ENCODE measurements at places on chromosomes 7 and 10.

DNA sequence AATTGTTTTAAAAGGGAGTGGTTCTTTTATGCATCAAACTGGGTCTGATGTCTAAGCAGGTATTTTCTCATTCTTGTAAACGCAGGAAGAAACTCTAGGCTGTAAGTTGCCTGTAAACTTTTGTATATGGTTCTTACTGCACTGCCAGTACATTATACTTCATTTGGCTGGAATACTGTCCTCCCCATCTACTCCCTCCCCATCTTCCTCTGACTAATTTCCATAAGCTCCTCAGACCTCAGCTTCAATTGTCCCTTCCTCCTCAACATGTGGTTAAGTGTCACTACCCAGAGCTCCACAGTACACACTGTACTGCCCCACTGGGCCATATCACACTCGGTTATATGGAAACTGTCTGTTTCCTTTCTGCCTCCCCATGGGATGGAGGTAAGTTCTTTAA, 161.4 kb upstream of the MDFIC start:
- DNase-seq, result no peak

GRCh38 chr10:42958142-42958868, 118.6 kb upstream of the RET start:
- no peak for DNase-seq

- peak; percentile 96 for DNase-seq
These were observed 346.6 kb upstream of the KLF6 start for GRCh38 chr10:4131407-4132215.

DNA sequence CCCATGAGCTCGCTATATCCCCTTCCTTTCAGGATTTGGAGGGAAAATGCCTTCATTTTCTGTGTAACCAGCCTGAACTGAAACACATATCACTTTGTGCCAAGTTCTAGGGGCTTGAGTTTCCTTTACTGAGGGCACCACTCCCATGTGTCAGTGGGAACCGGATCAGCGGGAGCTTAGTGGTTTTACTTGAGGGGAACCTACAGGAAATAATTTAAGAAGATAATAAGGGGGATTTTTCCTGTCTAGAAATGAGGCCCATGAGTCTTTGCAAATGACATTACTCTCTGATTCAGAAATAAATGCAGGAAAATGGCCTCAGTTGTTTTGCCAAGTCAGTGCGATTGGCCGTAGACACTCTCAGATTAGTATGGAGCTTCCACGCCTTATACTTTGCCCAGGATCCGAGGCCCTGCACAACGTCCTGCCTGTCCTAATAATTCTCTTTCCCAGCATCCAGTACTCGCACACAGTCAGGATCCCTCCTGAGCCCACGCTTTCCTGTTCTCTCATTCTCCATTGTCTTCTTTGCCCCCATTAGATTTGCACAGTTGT, 86.4 kb upstream of the LYZL1 start:
- DNase-seq, result no peak

DNA sequence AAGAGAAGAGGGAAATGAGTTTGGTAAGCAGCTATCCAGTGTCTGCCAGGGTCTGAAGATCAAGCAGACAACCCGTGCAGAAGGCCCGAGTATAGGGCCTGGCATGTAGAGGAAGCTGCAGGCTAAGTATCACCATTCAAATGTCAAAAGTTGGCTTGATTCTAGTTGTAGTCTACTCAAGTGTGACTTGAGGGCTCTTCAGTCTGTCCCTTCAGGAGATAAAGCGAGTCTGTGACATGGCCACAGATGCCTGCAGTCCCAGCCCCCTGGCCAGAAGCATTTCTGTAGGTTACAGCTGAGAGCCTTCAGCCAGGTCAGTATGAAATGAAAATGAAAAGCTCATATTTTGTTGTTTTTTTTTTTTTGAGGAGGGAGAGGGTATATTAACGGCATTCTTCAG, 97.8 kb upstream of the EEPD1 start:
- no peak for DNase-seq

GRCh38 chr7:113120647-113121046, 2.3 kb upstream of the SMIM30 start:
- DNase-seq, result peak; percentile 24

GRCh38 chr10:122263971-122264370, 7.1 kb upstream of the BTBD16 start:
- peak; percentile 96 for DNase-seq

DNA sequence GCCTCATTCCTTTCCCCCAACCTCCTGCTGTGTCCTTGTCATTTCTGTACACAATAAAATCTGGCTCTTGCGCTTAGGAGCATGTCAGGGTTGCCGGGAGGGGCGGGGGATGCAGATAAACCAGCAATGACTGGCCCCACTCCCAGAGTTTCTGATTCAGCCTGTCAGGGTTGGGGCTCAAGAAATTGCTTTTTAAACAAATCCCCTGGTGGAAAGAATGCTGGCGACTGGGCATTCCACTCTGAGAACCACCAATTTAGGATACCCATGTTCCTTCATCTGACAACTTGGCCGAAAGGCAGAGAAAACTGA, 376.4 kb downstream of the TCERG1L start:
- no peak for DNase-seq

- DNase-seq, result no peak
These were observed 461.1 kb downstream of the HTR7 start for GRCh38 chr10:90396721-90397120.

DNA sequence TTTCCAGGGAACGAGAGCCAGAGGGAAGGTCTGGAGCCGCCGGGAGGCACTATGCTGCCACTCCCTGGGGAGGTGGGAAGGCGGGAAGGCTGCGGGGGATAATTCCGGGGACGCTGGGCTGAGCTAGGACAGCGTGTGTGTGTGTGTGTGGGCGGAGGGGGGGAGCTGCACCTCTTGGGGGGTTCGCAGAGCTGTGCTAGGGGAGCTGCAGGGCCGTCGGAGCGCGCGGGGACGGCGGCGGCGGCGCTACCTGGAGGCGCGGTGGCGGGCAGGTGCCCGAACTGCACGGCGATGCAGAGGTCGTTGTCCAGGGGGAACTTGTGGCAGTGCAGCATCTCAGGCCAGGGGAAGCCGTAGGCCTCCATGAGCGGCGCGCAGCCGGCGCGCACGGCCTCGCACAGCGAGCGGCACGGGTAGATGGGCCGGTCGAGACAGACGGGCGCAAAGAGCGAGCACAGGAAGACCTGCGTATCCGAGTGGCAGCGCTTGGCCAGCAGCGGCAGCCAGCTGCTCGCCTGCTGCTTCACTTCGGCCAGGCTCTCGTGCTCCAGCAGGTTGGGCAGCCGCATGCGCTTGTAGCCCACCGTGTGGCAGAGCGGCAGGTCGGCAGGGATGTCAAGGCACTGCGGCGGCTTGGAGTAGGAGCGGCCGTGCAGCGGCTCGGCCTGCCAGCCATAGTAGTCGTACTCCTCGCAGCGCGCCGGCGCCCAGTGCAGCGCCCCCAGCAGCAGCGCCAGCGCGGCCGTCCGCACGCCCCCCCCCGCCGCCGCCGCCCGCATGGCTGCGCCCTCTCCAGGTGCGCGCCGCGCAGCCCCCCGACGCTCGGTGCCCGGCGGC, 526 bp downstream of the SFRP5 start:
- peak; percentile 7 for DNase-seq

- DNase-seq, result no peak
These were observed 50.7 kb downstream of the MTURN start for GRCh38 chr7:30185496-30185895.

DNA sequence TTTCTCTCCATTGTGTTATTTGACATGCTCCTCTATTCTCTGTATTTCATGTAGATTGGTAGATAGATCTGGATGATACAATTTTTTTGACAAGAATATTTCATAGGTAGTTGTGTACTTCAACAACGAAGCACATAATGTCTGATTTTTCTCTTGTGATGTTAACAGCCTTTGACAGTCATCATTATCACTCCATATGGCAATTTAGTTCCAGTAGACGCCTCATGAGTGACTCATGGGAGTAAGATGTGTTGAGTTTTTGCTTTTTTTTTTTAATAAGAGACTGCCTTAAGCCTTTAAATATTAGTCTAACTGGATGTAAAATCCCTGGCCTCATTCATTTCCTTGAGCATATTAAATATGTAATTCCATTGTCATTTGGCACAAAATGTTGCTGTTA, 123.5 kb upstream of the ZNF32 start:
- peak; percentile 34 for DNase-seq

DNA sequence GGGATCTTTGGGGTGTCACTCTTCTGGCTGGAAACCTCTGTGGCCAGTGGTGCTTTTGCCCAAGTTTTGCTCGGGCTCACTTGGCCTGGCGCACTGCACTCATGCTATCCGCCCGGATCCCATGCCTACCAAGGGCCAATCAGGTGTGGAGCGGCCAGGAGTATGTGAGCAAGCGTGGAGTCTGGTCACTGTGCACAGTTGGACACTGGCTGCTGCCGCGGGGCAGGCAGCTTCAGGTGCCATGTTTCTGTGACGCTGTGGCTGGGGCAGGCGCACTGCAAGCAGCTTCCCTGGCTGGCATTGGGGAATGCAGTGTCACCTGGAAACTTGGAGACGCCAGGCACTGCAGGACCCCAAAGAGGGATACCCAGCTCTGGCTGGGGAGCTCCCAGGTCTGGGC, 45.3 kb downstream of the NEUROG3 start:
- no peak for DNase-seq

DNA sequence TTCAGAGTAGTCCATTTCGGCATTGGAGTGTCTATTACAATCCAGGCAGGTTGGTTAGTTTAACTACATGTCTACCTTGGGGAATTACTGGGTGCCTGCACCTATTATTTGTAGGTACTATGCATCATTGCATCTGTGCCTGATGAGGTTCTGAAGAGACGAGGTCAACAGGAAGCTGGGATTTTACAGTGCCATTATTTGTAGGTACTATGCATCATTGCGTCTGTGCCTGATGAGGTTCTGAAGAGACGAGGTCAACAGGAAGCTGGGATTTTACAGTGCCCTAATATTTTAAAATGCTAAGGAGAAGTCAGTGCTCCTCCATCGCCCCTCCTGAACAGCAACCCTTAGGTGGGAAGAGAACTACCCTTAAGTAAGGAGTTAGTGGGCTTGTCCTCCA, 41.7 kb downstream of the NPY start:
- DNase-seq, result no peak

DNA sequence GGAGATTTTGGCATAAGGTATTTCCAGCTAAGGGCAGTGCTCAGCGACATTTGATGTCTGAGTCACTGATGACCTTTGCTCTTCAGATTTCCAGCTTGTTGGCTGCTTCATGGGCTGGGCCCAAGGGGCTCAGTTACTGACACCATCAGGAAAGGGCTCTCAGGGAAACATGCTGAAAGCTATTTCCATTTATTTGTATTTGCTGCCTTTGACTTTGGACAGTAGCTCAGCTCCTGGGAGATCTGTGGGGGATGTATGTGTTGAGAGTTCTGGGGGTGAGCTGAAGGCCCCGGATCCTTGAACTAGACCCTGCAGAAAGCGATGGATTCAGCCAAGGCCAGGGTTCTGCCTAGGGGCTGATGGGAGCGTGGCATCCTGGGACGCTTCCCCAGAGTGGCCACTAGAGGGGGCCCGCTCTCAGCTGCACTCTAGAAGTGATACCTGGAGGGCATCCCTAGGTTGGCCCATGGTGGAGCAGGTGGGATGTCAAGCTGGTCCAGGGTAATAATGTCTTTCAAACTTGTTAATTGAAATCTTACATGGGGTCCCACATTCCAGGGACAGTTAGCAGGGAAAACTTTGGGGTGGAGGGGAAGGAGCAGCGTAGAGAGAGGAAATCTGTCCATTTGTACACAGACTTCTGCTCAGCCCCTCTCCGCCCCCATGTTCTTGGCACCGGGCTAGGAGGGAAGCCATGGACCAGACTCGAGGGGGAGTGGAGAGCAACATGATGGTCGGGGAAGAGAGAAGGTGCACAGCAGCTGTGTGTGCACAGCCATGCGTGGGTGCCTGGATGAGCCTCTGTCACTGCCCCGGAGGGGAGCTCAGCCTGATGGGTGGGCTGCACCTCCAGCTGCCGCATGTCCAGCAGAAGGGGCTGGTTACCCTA, 3.0 kb upstream of the BTBD16 start:
- peak; percentile 27 for DNase-seq

- peak; percentile 67 for DNase-seq
These were observed 12.7 kb downstream of the SCIN start for GRCh38 chr7:12583176-12583575.

GRCh38 chr10:75061709-75062505, 49.5 kb upstream of the SAMD8 start:
- no peak for DNase-seq

- DNase-seq, result no peak
These were observed 681.7 kb downstream of the PARD3 start for GRCh38 chr10:34133406-34133805.

DNA sequence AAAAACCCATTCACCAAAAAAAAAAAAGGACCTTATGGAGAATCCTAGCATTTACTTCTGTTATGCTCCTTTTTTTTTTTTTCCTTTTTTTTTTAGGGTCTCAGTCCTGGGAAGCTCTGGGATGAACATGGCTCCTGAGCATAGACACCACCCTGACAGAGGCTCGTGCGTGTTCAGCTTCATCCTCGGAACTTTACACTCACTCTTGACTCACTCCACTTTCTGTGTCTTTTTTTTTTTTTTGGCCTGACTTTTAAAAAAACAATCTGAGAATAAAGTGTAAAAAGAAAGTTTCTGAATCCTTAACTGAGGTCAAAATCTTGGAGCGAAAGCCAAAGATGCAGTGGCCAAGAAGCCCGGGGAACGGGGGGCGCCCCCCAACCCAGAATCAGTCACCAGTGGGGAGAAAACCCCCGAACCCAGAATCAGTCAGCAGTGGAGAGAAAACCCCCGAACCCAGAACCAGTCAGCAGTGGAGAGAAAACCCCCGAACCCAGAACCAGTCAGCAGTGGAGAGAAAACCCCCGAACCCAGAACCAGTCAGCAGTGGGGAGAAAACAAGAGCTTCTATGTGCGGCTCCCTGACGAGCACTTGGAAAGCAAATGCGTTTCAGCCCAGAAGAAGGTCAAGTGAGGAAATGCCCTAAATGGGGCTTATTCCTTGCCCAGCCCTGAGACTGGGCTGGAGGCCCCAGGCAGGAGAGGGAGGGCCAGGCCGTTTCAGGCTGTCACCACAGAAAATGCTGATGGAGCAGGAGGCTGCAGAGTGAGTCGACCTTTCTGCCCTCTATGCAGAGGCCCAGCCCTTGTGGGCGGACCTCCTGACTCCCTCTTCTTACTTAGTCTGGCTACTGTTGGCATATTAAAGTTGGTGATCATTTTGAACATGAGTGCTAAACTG, 19.0 kb upstream of the PFKP start:
- DNase-seq, result peak; percentile 63

GRCh38 chr7:66571568-66571967, 57.1 kb upstream of the KCTD7 start:
- no peak for DNase-seq

- DNase-seq, result no peak
These were observed 93.8 kb downstream of the STRA8 start for GRCh38 chr7:135327458-135327857.

DNA sequence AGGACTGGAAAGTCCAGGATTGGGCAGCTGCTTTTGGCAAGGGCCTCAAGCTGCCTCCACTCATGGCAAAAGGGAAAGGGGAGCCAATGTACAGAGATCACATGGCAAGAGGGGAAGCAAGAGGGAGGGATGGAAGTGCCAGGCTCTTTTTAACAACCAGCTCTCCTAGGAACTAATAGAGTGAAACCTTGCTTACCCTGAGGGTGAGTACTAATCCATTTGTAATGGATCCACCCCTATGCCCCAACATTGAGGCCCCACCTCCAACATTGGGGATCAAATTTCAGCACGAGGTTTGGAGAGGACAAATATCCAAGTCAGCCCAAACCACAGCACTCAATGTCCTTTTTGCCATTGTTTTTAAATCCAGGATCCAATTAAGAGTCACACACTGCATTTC, 12.5 kb downstream of the HABP2 start:
- DNase-seq, result no peak
